BJ (cell line): ENCODE measurements at places on chromosomes 11 and 22.

DNA sequence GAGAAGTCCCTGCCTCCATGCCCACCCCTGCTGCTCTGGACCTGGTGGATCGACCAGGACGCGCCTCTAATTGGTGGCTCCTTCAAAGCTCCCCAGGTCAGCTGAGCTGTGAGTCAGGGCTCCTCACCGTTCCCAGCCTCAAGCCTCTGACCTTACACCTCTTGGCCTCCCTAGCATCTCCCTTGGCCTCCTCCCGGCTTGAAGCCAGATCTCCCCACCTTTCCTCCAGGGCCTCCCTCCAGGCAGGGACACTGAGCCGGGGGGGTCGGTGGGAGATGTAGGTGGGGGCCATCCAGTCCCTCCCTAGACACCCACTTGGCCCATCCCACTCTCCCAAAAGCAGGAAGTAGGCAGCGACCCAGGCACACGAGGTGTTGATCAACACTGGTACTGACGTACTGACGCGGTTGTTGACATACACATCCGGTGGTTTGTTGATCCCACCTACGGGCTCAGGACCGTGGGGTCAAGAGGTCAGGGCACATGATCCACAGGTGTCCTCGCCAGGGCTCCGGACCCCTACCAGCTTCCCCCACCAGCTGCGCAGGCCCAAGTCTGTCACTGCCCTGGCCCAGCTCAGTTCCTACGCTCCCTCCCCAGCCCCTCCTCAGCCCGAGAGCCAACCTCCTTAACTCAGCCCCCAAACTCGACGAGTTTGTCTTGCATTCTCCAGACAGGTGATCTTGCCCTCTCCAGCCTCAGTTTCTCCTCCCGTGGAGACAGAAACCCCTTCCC, 802 bp downstream of the ATG2A start:
- no peak for DNase-seq

DNA sequence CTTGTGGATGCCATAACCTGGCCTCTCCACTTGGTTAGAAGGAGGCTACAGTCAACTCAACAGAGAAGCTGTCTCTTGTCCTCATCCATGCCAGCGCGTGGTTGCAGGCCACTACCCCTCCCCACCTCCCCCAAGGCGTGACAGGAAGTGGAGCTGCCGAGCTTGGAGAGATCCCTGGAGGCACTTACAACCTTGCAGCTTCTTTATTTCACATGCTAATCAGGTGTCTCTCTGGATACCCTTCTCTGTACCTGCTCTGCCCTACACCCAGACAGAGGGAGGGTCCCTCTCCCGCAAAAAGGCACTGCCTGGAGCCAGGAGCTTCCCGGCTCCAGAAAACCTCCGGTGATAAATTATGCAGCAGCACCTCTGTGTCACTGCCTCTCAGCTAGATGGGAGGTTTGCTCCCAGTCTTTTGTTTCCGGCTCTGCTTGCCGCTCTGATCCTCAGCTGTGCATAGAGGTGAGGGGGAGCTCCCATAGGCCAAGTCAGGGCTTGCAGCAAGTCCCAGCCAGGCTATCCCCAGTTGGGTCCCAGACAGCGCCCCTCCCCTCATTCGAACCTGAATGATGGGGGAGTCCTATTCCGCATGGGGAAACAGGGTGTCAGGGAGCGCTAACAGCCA, 5.7 kb downstream of the LRP4 start:
- no peak for DNase-seq

DNA sequence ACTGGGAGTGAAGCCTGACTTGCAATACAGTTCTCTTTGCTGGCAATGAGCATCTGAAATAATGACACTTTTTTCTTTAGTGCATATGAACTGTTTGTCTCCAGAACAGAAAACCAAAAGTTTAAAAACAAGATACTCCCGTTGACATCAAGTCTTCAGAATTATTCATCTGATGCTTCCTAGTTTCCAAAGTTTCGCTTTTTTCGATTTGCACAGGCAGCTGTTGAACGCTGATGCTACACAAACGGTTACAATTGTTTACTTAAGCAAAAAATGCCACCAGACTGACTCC, 612 bp upstream of the BIRC2 start:
- DNase-seq = no peak

GRCh38 chr11:46278387-46279125, 1.1 kb downstream of the CREB3L1 start:
- no peak for DNase-seq

DNA sequence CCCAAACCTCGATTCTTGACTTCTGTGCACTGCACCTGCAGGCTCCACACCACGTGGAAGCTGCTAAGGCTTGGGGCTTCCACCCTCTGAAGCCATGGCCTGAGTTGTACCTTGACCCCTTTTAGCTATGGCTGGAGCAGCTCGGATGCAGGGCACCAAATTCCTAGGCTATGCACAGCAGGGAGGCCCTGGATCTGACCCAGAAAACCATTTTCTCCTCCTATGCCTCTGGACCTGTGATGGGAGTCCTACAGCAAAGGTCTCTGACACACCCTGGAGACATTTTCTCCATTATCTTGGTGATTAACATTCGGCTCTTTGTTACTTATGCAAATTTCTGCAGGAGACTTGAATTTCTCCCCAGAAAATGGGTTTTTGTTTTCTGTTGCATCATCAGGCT, 309.2 kb upstream of the DDI1 start:
- DNase-seq = no peak

GRCh38 chr11:61491736-61492395, 16.7 kb upstream of the LRRC10B start:
- DNase-seq = no peak

GRCh38 chr11:83036701-83037100, 35.0 kb downstream of the RAB30 start:
- no peak for DNase-seq

GRCh38 chr22:29348956-29349355, 33.5 kb upstream of the RASL10A start:
- DNase-seq = no peak

DNA sequence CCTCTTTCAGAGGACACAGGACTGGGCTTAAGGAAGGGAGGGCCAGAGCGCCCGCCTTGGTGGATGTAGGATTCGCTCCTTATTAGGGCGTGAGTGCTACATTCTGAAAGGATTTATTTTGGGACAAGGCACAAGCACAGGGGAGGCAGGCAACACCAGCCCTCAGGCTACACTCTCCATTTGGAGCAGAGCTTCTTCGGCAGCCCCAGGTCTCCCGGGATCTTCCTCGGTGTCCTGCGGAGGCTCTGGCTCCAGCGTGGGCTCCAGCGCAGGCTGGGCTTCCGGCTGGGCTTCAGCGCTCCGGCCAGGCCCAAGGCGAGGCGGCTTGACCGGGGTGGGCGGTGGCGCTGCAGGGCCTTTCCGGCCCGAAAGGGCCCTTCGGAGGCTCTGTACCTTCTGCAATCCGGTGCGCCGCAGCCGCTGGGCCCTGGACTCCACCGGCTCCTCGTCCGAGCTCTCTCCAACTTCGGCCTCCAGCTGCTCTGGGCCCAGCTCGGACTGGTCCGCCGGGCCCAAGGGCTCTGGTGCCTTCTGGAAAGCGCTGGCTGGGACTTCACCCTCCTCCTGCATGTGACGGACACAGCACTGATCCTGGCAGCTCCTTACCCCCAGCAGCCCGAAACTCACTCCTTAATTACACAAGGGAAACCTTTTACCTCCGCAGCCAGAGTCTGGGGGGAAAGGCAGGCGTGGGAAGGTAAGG, 1.1 kb downstream of the CAVIN3 start:
- no peak for DNase-seq

- DNase-seq = no peak
Observed at GRCh38 chr11:31795706-31796498, 15.2 kb downstream of the PAX6 start.

GRCh38 chr11:28636033-28636432, 527.8 kb downstream of the METTL15 start:
- DNase-seq = no peak

- DNase-seq = no peak
Observed at GRCh38 chr22:27088026-27088425, 430.6 kb downstream of the MIAT start.

DNA sequence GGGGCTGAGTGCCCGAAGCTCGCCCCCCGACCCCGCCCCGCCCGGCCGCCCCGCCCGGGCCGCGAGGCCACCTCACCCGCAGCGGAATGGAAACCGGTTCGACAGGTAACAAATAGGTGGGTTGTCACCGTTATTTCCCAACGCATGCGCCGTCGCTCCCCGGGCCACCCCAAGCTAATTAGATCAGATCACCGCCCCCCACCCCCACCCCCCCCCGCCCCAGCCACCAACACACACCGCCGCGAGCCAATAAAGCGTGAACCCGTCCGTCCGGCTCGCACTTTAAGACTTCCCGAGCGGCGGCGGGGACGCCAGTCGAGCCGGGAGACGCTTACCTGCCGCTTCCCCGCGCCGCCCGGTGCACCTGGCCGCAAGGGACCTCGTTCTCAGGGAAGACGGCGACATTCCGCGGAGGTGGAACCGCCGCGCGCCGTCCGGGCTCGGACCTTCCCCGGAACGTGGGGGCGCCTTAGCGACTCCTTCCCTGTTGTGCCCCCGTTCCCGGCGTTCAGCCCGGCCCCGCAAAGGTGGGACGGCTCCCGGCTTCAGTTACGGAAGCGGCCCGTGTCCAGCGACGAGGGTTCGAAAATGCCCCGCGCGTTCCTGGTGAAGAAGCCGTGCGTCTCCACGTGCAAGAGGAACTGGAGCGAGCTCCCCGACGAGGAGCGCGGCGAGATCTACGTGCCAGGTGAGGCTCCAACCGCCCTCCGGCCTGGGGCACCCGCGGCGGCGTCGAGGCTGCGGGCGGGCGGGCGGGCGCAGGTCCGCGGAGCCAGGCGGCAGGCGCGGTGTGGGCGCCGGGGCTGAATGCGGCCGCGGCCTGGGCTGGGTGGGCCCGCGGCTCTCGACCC, at the start of gene OVOL1:
Gene OVOL1, plus strand, starts transcription at position 278 of the 851 bp plus-strand sequence. Its CDS starts 311 bp downstream, at position 589.
- no peak for DNase-seq

DNA sequence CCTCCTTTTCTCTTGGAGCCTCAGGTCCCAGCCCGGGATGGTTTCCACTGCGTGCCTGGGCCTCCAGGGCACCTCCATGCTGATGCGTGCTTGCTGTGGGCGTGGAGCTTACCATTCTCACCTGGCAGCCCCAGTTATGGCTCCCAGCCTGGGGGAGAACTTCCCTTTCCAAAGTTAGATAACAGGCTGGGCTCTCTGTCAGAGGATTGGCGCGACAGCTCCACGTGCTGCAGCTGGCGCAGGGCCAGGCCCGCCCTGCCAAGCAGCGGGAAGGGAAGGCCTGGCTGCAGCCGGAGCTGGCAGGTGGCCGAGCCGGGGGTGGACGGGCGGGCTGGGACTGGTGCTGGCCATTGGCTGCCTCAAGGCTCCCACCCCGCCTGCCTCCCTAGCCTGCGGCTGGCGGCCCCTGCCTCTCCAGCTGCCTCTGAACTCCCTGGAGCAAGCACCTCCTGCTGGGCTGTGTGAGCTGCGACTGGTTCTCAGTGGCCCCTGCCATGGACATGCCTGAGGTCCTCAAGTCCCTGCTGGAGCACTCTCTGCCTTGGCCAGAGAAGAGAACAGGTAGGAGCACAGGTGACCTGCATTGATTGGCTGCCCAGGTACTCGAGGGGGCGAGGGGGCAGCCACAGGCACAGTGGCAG, 14.6 kb upstream of the TEF start:
- DNase-seq = peak; percentile 71

DNA sequence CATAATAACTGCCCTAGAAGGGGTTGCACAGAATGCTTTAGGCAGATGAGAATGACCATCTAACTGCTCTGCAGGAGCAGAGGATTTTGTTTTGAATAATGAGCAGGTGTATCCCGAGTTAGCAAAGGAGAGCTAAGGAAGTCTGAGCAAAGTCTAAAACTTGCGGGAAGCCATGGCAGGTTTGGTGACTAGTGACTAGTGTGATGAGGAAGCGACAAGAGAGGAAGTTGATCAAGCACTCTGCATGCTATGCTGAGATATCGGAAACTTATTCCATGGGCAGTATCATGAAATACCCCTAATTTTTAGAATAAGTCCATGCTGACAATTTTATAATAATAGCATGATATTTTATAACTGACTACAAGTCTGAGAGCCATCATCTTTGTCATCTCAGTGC, 12.9 kb downstream of the OLFML1 start:
- no peak for DNase-seq

DNA sequence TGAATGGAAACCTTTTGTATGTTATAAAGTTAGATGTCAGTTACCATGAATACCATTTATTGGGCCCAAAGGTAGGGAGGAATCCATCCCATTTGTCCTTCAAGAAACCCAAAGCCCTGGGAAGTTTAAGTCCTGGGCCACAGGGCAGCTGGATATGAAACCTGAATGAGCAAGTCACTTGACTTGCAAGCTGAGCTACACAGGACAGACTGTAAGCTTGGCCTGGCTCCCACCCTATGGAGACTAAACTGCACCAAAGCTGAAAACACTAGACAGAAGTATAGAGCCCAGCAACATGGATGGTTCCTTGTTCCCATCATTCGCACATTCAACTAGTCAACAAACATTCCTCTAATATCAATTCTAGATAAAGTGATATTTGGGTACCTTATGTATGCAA, 71.3 kb downstream of the KCNC1 start:
- no peak for DNase-seq

GRCh38 chr11:115377882-115378296, 126.3 kb downstream of the CADM1 start:
- no peak for DNase-seq

- DNase-seq = no peak
Observed at GRCh38 chr11:12860827-12861226, 148.3 kb upstream of the RASSF10 start.

GRCh38 chr22:38314051-38314932, 2.9 kb downstream of the CSNK1E start:
- no peak for DNase-seq

DNA sequence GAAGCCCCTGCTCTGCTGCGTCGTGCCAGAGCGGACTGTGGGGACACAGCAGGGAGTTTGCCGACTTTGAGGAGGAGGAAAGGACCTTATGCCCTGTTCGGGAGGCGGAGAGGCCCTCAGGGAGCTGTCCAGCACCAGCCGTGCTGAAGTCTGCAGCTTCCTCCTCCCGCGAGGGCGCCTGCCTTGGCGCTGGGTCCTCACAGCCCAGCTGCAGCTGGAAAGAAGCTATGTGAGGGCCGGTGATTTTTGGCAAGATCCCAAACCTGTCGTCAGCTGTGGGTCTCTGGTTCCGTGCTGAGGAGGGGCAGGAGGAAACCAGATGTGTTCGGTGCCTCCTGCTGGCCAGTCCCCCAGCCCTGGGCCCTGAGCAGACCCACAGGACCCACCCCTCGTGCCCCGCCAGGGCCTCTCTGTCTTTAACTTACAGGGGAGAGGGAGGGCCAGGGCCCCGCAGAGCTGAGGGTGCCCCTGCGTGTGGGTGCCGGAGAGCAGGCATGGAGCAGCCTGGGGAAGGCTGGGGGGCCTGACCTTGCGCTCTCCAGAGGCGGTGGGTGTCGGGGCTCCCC, 12.0 kb downstream of the BRSK2 start:
- DNase-seq = no peak

DNA sequence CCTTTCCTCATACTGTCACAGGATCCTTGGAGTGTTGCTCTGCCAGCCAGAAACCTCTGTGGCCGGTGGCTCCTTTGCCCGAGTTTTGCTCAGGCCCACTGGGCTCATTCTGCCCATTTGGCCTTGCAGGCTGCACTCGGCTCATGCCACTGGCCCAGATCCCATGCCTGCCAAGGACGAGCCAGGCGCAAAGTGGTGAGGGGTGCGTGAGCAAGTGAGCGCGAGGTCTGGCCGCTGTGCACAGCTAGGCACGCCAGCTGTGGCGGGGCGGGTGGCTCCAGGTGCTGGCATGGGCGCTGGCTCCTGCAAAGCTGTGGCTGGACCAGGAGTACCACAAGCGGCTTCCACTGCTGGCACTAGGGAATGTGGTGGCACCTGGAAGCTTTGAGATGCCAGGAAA, 2.8 kb upstream of the RNF141 start:
- DNase-seq = no peak

- DNase-seq = no peak
Observed at GRCh38 chr22:44201665-44202064, 20.9 kb downstream of the PARVG start.

GRCh38 chr22:30694171-30694639, 469 bp upstream of the OSBP2 start:
- no peak for DNase-seq

GRCh38 chr11:78424334-78425270, 7.0 kb upstream of the GAB2 start:
- DNase-seq = no peak
